GM23338 (cell line): ENCODE measurements at places on chromosomes 12 and 14.

- DNase-seq: no peak
These were observed 222.3 kb downstream of the RAD51B start for GRCh38 chr14:68041876-68042354.

- DNase-seq: no peak
These were observed 8.2 kb downstream of the DMAC2L start for GRCh38 chr14:50320283-50320682.

DNA sequence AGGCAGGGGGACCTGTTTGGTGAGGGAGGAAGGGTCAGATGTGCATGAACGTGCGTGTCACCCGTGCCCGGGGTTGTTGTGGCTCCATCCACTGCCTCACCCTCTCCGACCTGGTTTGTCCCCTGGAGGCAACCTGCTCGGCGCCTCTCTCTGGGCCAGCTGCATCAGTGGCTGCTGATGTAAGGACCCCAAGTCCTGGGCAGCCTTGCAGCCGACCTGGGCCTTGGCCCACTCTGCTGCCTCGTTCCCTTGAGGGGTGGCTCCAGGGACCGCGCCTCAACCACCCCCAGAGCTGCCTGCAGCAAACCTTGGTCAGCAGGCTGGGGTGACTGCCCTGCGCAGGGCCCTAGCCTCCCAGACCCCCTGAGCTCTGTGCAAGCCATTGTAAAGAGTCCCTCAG lies 351.7 kb downstream of the TMEM121 start:
- DNase-seq: no peak

GRCh38 chr12:49864798-49865090 lies 21.8 kb upstream of the BCDIN3D start:
- DNase-seq: no peak

DNA sequence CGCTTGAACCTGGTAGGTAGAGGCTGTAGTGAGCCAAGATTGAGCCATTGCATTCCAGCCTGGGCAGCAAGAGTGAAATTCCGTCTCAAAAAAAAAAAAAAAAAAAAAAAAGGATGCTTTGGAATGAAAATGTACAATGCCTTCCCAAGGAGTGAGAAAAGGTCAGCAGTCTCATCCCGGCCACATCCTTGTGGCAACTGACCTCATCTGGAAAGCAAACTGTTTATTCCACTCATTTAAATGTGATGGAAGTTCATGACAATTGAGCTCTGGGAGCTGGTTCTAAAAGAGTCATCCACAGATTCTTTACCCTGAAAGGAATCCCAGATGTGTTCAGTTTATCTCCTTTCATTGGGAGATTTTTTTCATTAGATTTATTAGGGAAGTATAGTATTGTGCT lies 19.4 kb upstream of the LIMA1 start:
- DNase-seq: no peak
